ENCODE measurements at places on chromosomes 2 and 18.

GRCh38 chr2:134080386-134081089, 173.3 kb upstream of the MGAT5 start:
- DNase-seq, result no peak

- DNase-seq, result no peak
These were observed 324.6 kb downstream of the HRH4 start for GRCh38 chr18:24785019-24785418.

- no peak for DNase-seq
These were observed 146.5 kb downstream of the CDH2 start for GRCh38 chr18:28030458-28030857.

DNA sequence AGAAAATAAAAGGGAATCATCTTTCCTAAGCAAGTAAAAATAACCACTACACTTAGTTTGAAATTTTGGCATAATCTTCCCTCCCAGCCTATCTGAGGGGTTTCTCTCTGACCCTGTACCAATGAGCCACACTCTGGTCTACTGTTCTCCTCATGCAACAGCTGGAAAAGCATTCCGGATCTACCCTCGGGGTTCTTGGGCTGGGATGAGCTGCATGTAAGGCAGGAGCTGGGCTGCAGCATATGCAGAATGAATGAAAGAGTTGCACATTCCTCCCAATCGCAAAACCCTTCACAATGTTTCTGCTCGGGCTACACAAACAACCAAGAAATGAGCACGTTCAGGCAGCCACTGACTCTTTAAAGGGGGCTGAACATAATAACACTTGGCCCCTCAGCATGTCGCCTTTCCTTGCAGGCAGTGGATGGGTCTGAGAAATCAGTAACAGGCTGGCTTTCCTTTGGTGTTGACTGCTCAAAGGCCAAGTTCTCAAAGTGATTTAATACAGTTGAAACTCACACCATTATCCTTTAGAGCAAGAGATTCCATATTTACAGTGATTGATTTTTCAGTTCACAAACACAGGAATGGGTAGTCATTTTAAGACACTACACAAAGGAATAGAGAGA, 180.4 kb upstream of the ZFP36L2 start:
- DNase-seq, result no peak

DNA sequence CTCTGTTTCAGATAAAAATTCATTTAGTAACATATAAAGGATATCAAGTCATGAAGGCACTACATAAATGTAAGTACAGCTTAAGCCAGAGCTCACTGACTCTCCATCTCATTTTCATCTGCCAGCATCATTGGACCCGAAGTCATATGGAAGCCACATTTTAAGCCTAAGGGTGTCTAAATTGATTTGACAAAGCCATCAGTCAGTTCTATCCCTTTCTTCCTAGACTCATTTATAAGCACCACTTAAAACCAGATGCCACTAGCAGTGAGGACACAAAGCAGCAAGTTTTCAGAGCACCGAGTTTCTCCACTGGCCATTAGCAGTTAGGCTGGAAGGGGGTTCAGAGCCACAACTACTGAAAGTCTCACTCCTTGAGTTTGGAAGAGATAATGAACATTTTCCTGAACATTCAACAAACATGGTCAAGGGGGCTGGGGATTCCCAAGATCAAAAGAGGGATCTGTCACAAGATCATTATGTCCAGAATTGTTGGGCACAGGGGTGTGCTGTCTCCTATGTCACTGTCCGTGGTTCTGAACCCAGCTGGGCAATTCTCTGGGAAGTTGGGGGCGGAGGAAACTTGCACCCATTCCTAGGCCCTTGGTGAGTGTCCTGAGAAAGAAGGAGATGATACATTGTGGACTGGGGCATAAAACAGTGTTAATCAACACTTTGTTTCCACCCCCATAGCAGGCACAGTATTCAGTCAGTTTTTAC, 158.5 kb upstream of the LMAN1 start:
- no peak for DNase-seq

DNA sequence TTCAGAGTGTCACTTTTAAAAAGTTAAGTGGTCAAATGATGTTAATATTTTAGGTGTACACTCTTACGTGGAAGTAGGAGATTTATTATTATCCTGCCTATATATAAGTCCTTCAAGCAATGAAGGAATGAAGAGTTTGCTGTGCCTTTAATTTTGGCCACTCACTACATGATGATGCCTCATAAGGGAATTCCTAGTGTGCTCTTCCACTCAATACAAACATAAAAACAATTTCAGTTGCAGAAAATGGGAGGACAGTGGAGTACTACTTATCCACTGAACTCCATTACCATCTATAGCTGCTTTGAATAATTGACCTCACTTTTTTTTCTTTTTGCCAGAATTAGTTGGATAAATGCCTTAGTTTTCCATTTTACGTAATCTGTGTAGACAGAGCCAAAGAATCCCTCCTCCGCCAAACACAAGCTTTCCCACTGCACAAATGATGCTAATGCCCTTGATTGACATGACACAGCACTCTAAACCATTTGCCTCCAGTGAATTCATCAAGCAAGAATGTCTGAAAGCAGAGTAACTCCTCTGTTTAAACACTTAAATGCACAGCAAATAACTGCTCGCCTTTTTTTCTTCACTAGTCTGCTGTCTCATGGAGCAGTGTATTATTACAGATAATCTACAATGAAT, 751.1 kb upstream of the FANCL start:
- DNase-seq, result no peak

- DNase-seq, result no peak
These were observed 83.9 kb downstream of the PDK1 start for GRCh38 chr2:172639823-172640222.

- DNase-seq, result no peak
These were observed 45.5 kb downstream of the SLC66A2 start for GRCh38 chr18:79905993-79906392.

DNA sequence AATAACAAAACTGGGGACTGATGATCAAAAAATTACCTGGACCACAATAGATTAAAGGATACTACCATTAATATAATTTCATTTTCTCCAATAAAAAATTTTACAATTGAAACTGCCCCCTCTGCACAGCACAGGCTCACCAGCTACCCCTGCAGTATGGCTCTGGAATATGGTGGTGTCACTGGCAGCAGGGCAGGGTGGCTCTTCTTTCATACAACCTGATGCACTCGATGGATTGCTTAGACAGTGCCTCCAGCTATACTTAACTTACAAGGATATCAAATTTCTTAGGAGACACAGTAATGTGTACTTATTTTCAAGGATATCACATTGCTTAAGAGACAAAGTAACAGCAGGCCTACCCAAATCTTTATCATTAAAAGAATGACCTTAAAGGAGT, 124.0 kb downstream of the PRELID3A start:
- no peak for DNase-seq

GRCh38 chr2:60884800-60885199, 3.4 kb downstream of the REL start:
- no peak for DNase-seq

- no peak for DNase-seq
These were observed 3.1 kb downstream of the KCNE4 start for GRCh38 chr2:223055140-223055539.

DNA sequence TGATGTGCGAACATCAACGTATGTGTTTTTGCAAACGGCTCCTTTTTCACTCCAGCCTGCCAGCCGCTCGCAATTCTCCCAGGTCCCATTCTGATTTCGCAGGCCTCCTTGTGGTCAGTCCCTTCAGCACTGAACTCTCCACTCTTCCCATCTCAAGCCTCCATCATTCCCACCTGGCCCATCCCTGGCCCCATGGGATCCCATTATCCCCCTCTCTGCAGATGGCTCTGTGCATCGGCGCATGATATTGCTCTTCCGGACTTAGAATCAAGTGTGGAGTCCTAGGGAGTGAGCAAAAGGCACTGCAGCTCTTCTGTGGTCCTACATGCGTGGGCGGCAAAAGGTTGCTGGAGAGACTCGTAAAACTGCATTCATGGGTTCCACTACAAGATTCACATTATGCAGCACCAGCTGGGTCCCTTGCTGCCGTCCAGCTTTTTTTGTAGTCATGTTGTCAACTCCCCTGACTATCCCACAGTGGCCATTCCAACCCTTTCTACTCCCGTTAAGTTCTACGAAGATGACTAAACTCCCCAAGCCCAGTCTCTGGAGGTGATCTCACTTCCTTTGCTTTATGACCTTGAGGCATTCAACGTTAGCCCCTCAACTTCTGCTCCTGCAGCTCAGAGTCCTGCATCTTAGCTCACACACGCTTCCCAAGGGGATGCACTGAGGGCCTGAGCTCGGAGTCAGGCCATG, 125.3 kb upstream of the NRP2 start:
- no peak for DNase-seq

- DNase-seq, result no peak
These were observed 52.7 kb downstream of the RBMS1 start for GRCh38 chr2:160440888-160441287.

GRCh38 chr2:32064021-32064601, 755 bp downstream of the SPAST start:
- no peak for DNase-seq

DNA sequence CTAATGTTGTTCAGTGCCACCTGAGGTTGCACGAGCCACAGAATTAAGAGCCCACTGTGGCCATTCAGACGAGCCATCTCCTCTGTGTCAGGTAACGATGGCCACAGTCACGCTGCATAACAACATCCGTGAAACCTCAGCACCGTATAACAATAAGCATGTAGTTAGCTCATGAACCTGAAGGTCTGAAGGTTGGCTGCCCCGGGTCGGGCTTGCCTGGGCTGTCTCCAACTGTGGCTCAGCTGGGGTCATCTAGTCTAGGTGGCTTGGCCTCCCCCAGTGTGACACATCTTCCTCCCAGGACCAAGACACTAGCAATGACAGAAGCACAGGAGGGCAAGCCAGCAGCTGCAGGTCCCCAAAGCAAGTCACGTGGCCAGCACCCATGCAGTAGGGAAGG, 258.0 kb downstream of the GLI2 start:
- DNase-seq, result no peak

- DNase-seq, result no peak
These were observed 27.8 kb upstream of the MBOAT2 start for GRCh38 chr2:9031246-9031645.

GRCh38 chr2:121534007-121534406, 3.3 kb downstream of the RNU4ATAC start:
- DNase-seq, result no peak

- DNase-seq, result no peak
These were observed 331.0 kb downstream of the MYCN start for GRCh38 chr2:16271231-16271896.

DNA sequence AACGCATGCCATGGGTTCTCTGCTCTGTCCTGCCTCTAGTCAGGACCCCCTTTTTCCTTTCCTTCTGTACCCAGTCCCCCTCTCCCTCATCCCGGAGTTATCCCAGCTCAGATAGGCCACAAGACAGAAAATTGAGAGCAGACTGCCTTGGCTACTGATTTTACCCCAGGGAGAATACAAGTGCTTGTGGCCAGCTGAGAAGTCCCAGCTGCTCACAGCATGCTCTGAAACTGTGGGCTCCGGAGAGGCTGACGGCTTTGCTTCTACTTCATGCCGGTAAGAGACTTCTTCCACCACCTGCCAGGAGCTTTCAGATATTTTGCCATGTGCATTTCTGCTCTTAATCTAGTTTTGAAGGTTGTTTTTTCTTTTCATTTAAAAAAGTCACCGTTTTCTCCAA, 20.0 kb upstream of the SIX2 start:
- DNase-seq, result no peak

DNA sequence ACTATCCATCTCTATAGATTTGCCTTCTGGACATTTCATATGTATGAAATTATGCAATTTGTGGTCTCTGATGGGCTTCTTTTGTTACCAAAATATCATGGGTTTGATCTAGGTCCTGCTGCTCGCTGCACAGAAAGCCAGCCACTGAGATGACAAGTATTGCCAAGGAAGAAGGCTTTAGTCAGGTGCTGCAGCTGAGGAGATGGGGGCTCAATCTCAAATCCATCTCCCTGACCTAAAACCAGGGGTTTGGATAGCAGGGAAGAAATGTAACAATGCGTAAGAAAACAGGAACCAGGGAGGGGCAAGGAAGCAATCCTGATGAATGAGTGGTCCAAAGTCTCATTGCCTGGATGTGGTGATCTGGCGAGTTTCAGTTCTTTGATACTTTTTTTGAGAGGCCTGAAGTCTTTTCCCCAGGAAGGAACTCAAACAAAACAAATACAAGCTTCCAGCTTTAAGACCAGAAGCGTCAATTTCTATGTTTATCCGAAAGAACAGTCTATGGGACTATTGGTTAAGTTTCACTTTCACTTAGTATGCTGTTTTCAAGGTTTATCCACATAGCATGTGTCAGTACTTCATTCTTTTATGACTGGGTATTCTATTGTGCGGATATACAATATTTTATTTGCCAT, 3.4 kb upstream of the CKAP2L start:
- no peak for DNase-seq

DNA sequence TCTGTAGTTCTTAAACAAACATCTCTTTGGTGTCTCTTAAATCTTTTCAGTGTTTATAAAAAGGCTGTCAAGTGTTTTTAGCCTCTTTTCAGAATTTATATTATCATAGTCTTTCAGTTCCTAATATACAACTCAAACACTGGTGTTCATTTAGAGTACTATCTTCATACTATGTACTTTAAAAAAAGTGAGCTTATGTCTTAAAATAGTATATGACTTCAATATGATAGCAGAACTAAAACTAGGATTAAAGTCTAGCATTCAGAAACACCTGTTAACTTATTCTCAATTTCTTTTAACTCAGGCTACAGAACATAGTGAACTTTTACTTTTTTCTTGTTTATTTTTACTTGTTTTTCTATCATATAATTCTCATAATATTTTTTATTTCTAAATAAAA, 14.7 kb upstream of the IKZF2 start:
- DNase-seq, result no peak

DNA sequence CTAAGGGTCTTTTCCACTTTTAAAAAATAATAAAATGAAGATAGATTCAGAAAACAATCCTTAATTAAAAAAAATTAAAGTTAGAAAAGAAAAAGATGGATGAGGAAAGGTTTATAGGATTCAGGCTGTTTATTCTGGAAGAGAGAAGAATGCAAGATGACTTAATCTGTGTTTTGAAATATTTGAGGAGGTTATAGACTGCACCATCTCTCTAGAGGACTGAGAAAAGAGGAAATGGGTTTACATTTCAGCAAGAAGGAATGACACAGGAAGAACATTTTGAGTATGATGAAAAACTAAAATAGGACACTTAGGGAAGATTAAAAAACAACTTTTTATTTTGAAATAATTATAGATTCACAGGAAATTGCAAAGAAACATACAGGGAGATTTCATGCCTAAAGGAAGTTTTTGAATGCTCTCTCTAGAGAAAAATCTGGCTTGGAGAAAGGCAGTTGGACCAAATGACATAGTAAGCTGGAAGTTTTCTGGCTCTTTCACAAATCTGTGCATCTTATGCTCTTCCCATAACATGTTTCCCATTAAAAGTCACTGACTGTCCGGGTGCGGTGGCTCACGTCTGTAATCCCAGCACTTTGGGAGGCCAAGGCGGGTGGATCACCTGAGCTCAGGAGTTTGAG, 75.0 kb downstream of the CERS6 start:
- DNase-seq, result no peak
